ELF-1 (cell line): ENCODE measurements at places on chromosomes 3 and 15.

DNA sequence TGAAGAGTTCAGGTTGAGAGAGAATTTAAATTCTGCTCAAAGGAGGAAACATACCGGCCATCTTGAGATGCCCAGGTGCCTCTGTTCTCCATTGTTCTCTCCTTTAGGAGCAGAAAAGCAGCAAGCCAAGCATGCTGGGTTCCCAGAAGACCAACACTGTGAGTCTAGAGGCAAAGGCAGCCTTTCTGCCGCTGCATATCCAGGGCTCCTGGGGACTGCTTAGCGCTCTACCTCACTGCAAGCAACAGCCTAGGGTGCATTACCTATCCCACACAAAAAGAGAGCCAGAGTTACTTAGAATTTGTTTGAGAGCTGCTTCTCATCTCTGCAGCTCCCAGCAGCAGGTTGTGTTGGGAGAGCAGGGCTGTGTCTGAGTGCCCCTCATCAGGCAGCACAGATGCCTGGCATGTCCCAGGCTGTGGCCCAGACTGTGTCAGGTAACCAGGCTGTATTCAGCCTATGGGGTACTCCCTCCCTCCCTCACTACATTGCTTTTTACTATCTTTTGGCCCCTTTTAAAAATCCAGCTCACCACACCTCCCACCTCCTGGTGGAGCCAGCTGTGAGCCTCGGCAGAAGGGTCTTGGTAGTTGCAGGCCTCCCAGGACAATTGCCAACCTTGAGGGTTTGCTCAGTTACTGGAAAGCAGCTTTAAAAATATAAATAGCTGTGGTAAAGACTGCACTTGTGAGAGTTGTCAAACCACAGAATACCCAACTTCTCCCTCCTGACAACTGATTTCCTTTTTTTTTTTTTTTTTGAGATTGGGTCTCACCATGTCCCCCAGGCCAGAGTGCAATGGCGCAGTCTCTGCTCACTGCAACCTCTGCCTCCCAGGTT is 30.2 kb downstream of the BCL2L10 start:
- peak; percentile 34 for DNase-seq

DNA sequence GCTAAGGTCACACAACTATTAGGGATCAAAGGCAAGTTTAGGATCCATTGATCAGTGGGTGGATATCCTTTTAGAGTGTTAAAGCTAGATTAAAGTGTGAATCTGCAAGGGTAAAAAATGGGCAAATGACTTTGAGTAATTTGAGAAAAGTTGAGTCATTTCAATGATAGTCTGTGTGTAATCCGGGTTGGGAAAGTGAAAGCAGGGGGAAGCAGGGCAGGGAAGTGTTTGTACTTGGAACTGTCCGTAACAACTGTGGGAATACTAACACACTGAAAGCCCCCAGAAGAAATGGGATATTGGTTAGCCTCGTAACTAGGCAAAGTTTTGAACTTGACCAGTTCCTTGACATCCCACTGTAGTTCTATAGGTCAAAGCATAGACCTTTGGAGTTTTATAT is 187.2 kb upstream of the SLITRK3 start:
- DNase-seq = no peak

DNA sequence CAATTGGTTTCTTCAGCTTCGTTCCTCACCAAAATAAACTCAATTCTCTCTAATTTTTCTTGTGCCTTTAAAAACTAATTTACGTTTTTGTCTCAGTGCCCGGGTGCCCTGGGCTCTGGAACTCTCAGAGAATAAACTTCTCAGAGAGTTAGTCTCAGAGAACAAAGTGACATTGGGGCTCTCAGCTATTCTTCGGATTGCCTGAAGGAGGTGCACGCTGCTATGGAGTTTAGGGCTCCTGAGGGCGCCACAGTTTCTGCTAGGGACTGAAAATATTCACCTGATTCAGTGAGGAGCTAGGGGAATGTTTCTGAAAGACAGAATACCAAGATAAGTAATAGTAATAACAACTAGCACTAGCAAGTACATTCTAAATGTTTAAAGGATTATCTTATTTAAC is 22.7 kb downstream of the ZIC4 start:
- peak; percentile 13 for DNase-seq

DNA sequence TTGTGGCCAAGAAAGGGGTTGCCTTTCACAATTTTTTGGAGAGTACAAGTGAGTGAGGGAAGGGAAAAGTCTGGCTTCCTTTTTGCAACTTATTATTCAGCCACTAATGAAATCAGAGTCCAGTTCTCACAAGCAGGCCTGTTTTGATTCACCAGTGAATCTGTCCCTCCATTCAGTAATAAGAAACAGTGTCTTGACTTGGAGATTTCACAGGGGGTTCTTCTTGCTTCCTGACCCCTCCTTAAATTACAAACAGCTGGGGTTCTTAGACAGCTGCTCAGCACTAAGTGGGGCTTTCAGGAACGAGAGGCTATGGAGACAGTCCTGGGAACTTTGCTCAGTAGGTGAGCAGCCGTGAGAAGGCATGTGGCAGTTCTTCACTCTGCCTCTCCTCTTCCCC is 24.5 kb downstream of the SEMA3G start:
- no peak for DNase-seq

- DNase-seq = no peak
These were observed 15.2 kb upstream of the LMCD1 start for GRCh38 chr3:8486434-8486833.

GRCh38 chr15:100170291-100171210 is 171.2 kb downstream of the ADAMTS17 start:
- no peak for DNase-seq

- DNase-seq = no peak
These were observed 199.6 kb upstream of the SEMA6D start for GRCh38 chr15:47517737-47518136.

GRCh38 chr15:58448906-58449305 is 17.1 kb downstream of the LIPC start:
- DNase-seq = no peak

- no peak for DNase-seq
These were observed 13.4 kb downstream of the SEC62 start for GRCh38 chr3:169980055-169980454.

DNA sequence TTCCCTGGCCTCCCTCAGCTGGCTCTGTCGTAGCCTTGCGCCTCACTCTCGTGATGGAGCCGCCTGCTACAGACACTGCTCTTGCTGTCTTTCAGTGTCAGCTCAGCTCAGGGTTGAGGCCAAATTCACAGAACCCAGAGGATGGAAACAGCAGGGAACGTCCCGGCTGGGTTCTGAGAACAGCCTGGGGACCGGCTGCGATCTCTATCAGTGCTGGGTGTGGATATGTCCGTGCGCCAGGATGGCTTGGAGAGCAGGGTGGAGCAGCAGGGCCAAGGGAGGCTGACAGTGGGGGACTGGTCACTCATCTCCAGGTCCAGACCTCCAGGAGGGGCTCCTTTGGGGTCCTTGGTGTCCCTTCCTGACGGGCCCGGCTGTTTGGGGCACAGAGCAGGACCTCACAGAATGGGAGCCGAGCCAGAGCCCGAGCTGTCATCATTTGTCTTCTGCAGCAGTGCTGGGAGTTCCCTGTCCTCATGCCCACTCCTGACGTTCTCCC is 18.4 kb downstream of the KLF15 start:
- no peak for DNase-seq

DNA sequence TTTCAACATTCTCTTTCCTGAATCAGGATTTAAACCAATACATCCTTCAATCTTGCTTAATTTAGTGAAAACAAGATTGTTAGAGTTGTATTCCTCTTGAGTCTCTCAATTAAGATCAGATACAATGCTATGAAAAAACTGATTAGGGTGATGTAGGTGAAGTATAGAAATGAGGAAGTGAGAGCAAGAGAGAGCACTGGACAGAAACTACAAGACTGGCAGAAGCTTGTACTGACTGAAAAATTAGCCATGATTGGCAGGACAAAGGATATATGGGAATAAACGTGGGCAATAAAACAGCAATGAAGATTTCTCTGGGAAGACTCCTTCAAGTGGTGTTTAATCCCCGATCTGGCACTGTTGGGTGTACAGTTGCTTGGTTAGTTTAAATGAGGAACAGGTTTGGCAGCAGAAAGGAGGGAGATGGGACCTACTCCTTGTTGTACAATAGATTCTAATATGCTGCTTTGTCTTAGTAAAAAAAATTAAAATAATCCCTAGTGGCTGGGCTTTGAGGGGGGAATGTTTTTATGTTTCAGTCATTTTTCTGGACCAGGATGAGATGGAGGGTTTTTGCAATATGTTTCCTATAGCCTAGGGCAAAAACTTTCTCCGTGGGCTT is 252.7 kb downstream of the SLC9A9 start:
- no peak for DNase-seq

GRCh38 chr15:95958382-95958781 is 372.1 kb upstream of the NR2F2 start:
- no peak for DNase-seq

GRCh38 chr3:39338201-39338600 is 8.7 kb downstream of the CCR8 start:
- DNase-seq = no peak

- peak; percentile 59 for DNase-seq
These were observed 125.7 kb downstream of the EEFSEC start for GRCh38 chr3:128278761-128279600.

- DNase-seq = no peak
These were observed 5.1 kb downstream of the FAM43A start for GRCh38 chr3:194690501-194691372.

GRCh38 chr3:184261270-184261853 is at the start of gene CAMK2N2:
Gene CAMK2N2 (minus strand): TSS chr3:184261553. CDS start chr3:184261285, 268 bp downstream.
- DNase-seq = peak; percentile 77

DNA sequence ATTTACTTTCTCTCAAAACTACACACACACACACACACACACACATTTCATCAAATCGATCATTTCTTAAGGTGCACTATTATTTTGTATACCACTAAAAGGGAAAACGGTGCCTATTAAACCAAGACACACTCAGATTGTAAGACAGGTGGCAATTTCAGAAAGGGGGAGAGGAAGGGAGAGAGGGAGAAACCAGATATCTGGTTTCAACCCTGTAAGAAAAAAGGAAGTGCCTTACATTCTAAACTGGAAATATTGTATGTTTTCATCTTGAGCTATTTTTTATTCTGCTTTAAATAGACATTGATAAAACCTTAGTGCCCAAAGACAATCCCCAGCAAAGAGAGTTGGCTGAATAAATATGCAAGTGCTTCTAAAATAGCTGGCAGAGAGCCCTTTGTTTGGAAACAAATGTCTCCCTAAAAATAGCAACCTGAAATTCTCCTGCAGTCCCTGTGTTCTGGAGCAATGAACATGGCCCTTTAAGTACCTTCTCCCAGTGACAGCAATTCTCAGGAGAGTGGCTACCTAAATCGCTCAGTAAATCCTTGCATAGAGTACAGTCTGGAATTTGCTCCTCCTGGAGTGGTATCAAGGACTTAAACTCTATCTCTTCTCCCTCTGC is 85.7 kb downstream of the RARB start:
- DNase-seq = no peak

DNA sequence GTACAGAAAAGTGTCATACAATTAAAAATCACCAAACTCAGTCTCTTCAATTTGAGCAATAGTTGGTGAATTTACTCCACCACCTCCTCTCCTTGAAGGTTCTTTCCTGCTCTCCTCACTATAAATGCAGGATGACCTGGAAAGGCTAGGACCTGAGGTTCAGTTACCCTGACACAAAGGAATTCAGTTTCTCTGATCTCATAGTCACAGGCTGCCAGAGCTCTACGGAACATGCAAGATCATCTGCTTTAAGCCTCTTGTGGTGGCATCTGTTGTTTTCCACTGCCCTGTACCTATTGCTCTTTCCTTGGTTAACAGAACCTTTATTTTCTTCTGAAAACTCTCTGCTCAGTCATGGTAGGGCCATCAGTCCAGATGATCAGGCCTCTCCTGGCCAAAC is 4.9 kb upstream of the TP63 start:
- DNase-seq = no peak

DNA sequence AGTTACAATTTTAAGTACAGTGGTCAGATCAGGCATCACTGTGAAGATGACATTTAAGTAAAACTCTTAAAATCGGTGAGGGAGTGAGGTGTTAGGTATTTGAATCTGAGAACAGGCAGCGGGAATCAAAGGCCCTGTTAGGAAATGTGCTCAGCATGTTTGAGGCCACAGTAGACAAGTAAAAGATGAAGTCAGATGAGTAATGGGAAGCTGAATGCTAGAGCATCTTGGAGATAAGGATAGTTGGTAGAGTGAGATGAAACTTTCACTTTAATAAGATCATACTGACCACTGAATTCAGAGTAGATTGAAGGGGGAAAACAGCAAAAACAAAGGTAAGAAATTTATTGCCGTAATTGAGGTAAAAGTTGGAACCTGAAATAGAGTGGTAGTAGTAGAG is 61.6 kb downstream of the DCBLD2 start:
- no peak for DNase-seq

- no peak for DNase-seq
These were observed 743.0 kb upstream of the CBLB start for GRCh38 chr3:106611841-106612240.

GRCh38 chr3:38359038-38359437 is 12.5 kb downstream of the XYLB start:
- DNase-seq = no peak

DNA sequence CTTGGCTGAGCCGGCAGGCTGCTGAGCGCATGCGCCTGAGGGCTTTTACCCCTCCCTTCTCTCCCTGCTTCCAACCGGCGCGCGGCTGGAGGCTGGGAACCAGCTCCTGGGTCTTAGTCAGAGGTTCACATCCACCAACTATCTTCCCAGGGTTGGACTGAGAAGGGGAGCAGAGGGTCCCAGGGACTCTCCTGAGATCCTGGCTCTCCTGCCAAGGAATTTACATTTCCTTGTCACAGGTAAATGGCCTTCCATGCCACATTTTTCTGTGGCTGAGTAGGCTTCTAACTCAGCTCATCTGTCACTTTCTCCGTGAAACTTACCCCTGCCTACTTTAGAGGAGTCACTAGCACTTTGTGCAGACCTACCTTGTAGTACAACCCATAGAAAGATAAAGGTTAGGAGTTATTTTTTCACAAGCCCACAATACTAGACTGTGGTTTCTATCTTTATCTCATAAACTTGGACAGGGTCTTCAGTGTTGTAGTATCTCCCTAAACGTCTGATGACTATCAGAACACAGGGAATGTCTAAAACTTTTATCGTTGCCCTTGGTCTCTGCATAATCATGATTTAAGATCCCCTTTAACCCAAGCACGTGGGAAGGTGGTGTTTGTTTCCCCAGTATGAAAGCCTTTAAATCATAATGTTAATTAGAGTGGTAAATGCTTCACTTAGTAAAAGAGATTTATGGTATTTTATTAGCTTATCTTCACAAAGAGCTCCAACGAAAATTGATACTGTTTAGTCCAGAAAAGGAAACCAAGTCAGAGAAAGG is 638 bp upstream of the TBC1D5 start:
- no peak for DNase-seq

DNA sequence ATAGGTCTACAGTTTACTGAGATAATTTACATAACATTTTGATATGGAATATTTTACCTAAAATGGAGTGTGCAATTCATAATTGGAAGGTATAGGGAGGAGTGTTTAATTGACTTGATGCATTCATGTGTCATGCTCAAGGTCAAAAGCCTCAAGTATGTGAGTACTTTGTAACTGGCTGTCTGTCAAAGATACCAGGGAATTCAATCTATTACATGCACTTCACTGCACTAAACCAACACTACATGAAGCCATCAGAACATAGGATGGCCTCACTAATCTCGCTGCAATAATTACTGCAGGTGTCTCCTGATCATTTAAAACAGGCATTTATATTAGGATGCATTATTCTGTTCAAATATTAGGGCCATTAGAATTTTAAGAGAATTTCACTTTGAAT is 367.2 kb downstream of the CNTN4 start:
- DNase-seq = no peak

GRCh38 chr15:91870876-91871537 is 17.5 kb downstream of the SLCO3A1 start:
- no peak for DNase-seq
